Putamen (tissue), 1 donor: ENCODE measurements at places on chromosomes 3 and 15.

- no peak for DNase-seq
Observed at GRCh38 chr3:122691195-122691594, 10.6 kb downstream of the PARP14 start.

DNA sequence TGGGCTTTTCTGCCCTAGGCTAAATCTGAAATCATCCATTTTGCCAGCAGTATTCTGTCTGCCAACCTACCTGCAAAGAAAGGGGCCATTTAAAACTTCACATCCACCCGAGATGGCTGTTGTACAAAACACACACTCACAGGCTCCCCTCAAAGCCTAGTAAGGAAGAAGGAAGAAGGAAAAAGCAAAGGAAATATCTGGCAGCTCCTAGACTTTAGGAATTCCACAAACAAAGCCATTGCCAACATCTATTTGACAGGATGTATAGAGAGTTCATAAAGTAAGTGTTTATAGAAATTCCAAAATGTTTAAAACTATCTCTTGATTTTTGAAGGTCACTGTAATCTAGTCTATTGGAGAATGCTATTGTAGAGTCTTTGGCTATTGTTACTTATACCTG, 91.9 kb upstream of the THBS1 start:
- DNase-seq = no peak

- DNase-seq = no peak
Observed at GRCh38 chr3:185421577-185422232, 58.8 kb downstream of the MAP3K13 start.

DNA sequence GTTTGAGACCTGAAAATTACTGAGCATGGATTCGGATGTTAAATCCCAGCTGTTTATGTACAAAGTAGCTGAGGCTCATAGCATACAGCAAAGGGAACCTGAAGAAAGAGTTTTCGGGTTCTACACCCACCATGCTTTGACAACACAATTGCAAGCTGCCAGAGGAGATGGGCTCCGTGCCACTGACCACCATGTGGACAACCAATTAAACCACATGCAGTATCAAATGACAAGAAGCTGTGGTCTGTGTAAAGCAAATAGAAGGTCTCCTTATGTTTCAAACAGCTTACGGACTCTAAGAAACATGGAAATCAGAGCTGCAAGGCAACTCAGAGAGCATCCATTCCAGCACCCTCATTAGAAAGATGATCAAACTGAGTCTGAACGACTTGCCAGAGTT, 12.9 kb downstream of the GABRB3 start:
- no peak for DNase-seq

GRCh38 chr3:12895391-12896062, 54.2 kb upstream of the RPL32 start:
- DNase-seq = no peak

DNA sequence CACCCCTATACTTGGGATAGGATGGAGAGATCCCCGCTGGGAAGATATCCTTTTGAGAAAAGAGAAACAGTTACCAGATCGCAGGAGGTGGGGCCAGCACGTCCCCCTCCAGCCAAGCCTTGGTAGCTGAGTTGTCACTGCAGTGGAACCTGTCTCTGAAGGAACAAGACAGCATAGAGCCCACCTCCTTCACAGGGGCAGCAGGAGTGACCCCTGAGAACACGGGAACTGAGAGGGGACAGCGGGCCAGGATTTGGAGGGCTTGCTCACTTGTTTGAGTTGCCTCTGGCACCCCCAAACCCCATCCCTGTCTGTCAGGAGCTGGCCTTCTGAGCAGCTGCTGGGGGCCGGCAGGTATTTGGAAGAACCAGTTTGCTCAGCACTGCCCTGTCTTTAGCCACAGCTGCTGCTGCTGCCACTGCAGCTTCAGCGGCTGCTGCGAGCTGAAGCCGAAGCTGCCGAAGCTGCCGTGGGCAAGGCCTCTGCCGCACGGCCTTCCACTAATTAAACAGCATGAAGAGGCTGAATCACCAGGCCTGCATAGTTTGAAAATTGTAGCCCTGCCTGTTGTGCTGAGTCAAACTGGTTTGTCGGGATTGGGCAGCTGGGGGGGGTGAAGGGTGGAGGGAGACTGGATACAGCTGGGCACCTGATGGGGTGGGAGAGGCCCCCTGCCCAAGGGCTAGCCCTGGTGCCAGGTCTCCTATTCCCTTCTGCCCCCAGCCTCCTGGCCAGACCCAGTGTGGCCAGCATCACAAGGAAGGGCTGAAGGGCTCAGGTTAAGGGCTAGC, 4.0 kb downstream of the EPHB3 start:
- no peak for DNase-seq

GRCh38 chr3:176351408-176351807, 845.9 kb downstream of the TBL1XR1 start:
- no peak for DNase-seq

GRCh38 chr3:46878781-46879436, 1.4 kb downstream of the PTH1R start:
- no peak for DNase-seq

DNA sequence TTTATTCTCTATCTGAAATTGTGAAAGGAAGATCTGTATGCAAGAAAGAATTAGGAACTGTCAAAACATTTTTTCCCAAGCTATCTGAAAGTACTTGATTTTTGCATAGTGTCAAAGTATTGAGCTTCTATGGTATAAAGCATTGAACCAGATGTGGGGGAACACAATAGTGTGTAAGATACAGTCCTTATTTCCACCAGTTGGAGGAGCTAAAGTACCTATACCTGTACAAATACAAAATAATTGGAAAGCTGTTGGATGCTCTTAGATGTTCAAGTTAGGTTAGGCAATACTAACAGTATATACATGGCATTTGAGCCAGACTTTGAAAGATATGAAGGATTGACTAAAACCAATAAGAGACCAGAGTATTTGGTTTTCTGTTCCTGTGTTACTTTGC, 148.4 kb downstream of the B3GALNT1 start:
- DNase-seq = no peak

DNA sequence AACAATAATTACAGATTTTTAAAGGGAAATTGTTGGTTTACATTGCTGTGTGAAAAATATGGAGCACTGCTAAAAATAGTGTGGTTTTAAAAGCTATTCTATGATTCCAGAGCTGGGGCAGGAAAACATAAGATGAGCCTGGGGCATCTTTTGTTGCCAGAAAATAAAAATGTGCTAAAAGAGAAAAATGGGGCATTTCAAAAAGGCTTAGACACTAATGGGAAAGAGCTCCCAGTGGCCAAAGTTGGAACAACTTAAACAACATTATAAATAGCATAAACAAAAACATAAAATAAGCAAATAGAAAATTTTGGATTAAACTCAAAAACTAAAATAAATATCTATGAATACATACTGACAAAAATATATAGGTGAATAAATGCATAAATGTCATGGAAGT, 478.9 kb downstream of the NLGN1 start:
- DNase-seq = no peak

GRCh38 chr15:98773616-98774015, 125.3 kb downstream of the IGF1R start:
- no peak for DNase-seq

DNA sequence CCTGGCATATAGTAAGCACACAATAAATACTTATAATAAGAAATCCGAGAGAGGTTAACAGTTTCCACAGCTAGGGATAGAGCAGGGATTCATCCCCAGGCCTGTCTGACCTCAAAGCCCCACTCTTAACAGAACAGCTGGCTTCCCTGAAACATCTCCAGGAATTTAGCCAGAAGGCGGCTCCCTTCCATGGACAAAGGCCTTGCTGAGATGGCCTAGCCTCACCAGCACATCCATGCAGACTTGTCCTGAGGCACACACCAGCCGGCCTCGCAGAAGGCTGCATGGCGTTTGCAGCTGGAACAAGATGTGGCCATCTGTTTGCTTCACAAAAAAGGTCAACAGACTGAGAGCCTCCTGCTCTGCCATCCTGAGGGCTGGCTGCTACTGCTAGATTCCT, 245.4 kb downstream of the SLCO3A1 start:
- DNase-seq = peak; percentile 81

- DNase-seq = no peak
Observed at GRCh38 chr3:123071146-123071545, 4.3 kb downstream of the PDIA5 start.

GRCh38 chr3:131026321-131027151, at the start of the genes ASTE1 and NEK11:
Gene ASTE1 (minus strand): TSS chr3:131026825. CDS start chr3:131025306, 1,519 bp downstream.
Gene NEK11 (plus strand): TSS chr3:131026877. CDS start chr3:131029709, 2,832 bp downstream.
- DNase-seq = peak; percentile 88

GRCh38 chr3:27589795-27590194, 105.6 kb upstream of the SLC4A7 start:
- DNase-seq = no peak
